Fibroblast of skin of left quadriceps (primary cell): ENCODE measurements at places on chromosomes 6 and 20.
A peak's percentile ranks its signal among the peaks of the same experiment; 100 is the strongest.

DNA sequence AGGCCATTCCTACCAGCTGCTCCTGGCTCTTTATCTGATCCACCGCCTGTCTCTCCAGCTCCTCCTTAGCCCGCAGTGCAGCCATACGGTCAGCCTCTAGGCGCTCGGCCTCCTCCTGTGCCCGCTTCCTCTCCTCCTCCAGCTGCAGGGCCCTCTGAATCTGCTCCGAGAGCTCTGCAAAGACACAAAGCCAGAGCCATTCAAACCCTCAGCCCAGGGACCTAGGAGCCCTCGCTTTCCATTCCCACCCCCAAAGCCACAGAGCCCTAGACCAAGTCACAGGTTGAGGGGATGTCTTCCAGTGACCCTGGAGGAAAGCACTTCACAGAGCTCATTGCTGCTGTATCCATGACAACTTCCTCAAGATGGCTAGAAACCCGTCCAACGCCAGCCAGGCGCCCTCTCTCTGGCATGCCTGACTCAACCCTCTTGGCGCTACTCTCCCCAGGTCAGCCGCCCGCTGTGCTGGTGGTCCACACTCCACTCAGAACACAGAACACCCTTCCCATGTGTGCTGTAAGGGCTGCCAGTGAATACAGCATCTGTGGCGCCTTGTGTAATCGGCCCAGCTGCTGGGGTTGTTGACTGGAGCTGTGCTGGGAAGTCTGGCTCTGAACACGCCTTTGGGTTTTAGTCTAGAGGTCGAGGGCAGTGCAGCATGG lies 49.3 kb downstream of the EZR start:
- no peak for DNase-seq

- no peak for DNase-seq
Observed at GRCh38 chr6:80641591-80641990, 535.1 kb downstream of the BCKDHB start.

DNA sequence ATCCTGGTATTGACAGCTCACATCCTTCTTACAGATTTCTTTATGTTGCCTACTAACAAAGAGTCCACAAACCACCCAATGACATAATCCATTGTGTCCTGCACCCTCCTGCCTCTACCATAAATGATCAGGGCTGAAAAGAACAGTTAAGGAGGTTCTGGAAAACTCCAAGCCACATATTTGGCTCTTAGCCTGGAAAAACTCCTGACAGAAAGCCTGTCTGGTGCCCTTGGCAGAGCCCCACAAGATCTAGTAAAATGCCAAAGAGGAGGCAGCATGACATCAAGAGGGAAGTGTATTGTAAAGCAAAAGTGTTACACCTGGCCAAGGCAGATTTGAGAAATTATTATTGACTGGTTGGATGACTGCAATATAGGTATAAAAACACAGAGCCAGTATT lies 126.4 kb upstream of the VGLL2 start:
- DNase-seq, result no peak

DNA sequence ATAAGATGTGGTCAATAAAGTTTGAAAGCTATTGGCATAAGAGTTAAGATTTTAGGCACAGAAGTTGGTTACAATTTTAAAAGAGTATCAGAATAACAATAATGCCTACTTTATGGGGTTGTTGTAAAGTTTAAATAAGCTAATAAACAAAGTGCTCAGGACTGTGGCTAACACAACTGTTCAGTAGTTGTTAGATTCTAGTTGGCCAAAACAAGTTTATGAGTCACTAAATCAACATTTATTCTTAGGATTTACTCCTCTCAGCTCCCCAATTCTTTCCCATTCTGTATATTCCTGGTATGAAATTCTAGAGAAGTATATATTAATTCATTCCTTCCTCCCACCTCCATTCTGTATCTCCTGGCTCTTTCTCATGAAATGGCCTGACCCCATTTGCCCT lies 14.5 kb downstream of the RMND1 start:
- no peak for DNase-seq

DNA sequence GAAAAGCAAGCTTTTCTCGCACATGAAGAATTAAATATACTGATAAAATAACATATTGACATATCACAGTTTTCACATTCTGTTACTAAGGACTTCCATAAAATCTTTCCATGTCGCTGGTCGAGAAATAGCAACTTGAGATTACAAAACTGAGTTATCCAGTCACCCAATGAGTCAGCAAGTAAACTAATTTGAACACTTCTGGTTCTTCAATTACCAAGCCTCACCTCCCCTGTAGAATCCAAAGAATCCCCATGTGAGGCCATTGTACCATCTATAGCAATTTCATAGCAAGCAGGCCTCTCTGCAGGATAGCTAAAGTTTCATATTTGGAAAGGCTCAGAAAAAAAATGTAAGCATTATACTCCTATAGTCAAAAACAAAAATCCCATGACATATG lies 87.3 kb downstream of the PKHD1 start:
- DNase-seq, result no peak

GRCh38 chr6:138571181-138571580 lies 71.9 kb upstream of the NHSL1 start:
- no peak for DNase-seq

DNA sequence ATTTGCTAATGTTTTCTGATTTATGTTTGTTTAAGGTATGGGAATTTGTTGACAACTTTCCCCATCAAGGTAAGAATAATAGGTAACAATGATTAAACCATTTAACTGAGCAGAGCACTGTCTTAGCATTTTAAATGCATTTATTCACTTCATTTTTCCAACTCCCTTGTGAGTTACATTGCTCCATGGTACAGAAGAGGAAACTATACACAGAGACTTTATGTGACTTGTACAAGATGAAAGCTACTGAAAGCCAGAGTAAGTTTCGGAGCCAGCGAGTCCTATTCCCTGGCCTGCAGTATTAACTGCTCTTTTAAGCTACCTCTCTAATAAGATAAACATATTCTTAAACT lies 708.8 kb downstream of the HDGFL1 start:
- no peak for DNase-seq

DNA sequence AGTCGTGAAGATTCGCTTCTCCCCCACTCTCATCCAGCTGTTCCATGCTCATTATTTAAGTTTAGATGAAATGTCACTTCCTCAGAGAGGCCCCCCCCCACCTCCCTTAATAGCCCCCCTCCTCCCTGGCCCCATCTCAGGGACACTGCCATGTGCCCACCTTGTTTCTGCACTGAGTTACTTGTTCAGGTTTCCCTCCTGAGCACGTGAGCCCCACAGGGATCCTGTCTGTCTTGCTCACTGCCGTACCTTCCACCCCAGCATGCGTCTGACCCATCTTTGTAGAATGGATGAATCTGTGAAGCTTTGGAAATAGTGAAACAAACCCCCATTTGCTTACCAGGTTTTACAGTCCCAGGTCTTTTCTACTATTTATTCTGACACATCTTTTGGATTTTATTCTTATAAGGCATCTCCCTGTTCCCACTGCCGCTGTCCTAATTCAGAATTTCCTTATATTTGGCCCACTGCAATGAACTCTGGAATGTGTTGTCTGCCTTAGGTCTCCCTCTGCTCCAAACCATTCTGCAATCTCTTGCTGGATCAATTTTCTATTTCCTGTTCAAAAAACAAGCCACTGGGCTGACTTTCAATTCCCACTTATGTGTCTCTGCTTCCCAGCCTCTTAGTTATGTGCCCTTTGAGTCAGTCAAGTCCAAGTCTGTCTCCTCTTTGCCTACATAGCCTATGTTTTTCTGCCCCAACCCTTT lies 136.5 kb upstream of the ECI2 start:
- DNase-seq, result no peak

- DNase-seq, result no peak
Observed at GRCh38 chr20:16708602-16709001, 21.2 kb upstream of the SNRPB2 start.

DNA sequence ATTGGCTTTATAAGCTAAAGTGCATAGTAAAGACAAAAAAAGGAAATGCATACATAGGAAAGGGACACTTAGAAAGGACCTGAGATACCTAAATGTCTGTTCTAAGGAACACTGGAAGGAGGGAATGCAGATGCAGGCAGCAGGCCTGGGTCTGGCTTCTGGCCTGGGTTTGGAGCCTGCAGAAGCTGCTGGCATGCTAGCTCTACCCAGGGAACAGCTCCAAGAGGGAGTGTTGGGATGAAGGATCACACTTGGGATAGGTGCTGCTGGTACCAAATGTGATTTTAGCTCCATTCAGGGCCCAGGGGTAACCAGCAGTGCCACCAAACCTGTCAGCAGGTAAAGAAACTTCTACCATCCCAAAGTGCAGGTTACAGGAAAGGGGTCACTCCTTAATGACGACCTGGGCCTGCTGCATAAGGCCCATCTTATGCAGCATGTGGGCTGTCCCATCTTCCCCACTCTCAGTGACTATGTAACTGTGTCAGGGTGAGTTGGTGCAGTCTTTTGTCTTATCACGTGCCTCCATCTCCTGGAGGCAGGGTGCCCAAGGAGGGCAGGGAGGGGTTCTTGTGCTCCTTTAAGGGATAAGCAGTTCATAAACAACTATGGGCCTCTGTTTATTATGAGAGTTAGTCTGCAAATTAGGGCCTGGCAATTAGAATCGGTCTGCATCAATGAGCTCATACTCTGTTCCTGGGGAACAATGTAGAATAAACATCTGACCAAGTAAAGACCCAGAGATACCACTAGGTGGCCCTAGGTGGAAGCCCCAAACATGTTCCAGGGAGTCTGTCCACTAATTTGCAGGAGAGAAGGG lies 26.9 kb downstream of the DDX27 start:
- DNase-seq, result peak; percentile 10
